GM23248 (cell line): ENCODE measurements at places on chromosomes 16 and 17. TPM values are rescaled to one million over a fixed set of nuclear protein-coding genes. Genes with fewer than 3 reads are reported as not detected.

GRCh38 chr17:39809221-39809620 is 54.9 kb downstream of the IKZF3 start:
- no peak for DNase-seq

DNA sequence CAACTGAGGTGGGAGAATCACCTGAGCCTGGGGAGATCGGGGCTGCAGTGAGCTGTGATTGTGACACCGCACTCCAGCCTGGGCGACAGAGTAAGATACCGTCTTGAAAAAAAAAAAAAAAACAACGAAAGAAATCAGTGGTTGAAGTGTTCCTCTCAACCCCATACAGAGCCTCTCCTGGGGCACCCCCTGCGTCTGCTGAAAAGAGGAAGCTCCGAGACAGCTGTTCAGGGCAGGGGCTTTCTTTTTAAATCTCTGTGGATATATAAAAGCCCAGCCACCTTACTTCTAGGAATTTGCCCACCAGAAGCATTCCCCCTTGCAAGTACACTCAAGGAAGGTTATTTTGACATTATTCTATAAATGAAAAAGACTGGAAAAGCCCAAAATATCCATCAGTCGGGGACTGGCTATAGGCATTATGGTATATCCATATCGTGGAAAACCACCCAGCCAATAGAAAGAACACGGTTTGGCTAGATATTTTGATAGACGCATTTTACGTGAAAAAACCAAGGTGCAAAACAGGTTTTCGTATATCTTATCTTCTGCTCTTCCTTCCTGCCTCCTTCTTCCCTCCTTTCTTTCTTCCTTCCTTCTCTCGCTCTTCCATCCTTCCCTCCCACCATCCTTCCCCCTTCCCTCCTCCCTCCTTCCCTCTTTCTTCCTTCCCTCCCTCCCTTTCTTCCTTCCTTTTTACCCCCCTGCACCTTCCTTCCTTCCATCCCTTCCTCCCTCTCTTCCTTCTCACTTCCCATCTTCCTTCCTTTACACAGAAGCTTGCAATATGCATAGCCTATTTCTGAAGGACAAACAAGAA is 9.2 kb upstream of the CCL22 start:
- DNase-seq = no peak

- DNase-seq = no peak
These were observed 16.7 kb upstream of the ICAM2 start for GRCh38 chr17:64037180-64037579.

- DNase-seq = no peak
These were observed 9.5 kb downstream of the CD300LB start for GRCh38 chr17:74521701-74522201.

ATP1B2 gene
- not detected in 2 replicates for total RNA-seq
